HuH-7.5 (cell line): ENCODE measurements at places on chromosomes 5 and 9.

GRCh38 chr5:97026721-97027120 is 90.8 kb downstream of the LNPEP start:
- DNase-seq = no peak

DNA sequence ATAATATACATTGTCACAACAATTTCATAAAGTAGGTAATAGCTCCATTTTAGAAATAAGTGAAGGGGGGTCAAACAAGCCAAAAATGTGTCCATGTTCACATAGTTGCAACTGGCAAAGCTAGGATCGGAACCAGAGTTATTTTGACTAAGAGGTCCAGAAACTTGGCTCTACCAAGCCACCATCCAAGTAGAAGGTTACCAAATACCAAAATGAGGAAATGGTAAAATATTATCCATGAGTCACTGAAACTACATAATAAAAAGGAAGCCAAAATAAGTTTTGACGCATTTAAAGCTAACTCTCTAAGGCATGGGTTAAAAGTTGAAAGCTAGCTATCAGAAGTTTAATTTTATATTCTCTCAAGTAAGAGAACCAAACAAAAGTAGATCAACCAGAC is 886.9 kb upstream of the DMAC1 start:
- DNase-seq = no peak

DNA sequence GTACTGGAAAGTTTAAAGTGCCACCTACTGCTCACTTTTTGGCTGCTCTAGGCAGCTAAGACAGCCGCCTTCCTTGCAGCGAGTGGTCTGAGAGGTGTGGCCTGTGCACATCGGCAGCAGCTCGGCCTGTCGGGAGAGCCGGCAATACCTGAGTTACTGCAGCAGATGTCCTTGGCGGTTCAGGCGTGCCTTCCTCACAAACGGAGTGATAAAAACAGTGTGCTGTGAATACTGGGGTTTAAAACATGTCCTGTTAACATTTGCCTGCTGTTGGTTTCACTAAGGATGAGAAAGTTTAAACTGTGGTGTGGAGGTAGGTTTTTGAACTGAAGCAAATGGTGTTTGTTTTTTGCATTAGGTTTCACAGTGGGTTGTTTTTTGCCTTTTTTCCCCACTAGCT is 12.9 kb downstream of the TRAF2 start:
- no peak for DNase-seq

DNA sequence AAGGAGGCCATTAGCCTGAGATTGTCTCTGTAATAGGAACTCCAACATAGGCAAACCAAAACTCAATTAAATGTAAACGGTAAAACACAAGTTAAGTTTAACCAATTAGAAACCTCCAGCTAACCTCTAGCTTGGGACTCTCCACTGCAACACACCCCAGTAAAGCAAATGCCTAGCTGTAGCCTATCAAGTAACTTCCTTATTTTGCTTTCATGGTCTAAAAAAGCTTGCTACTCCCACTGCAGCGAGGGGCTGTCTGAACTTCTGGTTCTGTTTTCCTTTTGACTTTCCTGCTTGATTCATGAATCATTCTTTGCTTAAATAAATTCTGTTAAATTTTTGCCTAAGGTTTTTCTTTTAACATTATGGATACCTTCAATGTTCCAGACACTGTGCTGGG is 24.4 kb upstream of the C5orf46 start:
- no peak for DNase-seq

GRCh38 chr9:134187891-134188385 is 23.6 kb upstream of the RNU6ATAC start:
- no peak for DNase-seq

DNA sequence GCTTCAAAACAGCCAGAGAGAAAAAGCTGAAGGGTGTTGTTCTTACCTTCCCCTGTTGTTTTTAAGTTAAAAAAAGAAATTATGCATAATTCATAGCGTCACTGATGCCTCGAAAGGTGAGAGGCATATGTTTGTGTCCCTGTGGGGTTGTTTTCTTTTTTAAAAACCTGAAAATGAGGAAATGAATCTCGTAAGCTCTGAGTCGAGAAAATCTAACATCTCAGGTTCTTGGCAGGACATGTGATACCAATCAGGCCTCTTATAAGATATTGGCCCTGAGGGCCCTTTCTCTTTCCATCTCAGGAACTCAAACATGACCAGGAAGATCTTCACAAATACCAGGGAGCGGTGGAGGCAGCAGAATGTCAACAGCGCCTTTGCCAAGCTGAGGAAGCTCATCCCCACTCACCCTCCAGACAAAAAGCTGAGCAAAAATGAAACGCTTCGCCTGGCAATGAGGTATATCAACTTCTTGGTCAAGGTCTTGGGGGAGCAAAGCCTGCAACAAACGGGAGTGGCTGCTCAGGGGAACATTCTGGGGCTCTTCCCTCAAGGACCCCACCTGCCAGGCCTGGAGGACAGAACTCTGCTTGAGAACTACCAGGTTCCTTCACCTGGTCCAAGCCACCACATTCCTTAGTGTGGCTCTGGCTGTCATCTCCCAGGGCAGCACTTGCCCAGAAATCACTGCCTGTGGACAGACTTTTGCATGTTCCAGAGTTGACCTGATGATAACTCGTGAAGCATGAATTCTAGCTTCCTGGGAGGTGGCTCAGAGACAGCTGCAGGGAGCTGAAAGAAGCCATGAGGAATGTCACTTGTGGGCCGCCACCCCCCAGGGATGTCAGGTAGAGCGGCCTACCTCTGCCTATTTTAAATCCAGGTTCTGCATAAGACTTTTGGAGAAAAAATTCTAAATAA is at the start of gene TAL2:
TAL2 (plus strand) TSS at position 274 of the 921 bp plus-strand sequence; CDS start at position 314, 40 bp downstream.
- DNase-seq = no peak

DNA sequence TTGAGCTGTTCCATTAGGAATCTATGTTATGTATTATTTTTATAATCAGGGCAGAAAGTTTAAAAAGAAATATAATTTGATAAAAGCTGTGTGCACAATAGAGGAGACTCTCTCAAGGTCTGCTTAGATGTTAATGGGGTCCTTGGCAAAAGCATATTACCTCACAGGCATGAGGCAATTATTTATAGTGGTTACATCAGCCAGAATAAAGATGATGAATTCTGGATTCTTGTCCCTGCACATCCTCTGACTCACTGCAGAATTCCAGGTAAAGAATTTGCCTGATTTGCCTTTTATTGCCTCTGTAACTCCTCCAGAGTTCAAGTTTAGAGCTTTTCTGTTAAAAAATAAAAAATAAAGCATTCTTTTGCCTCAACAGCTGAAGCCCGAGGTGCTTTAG is 253.6 kb downstream of the MAST4 start:
- DNase-seq = no peak

- DNase-seq = no peak
These were observed 40.0 kb downstream of the FBXL7 start for GRCh38 chr5:15539951-15540350.
